ENCODE measurements at places on chromosomes 2 and 18.

DNA sequence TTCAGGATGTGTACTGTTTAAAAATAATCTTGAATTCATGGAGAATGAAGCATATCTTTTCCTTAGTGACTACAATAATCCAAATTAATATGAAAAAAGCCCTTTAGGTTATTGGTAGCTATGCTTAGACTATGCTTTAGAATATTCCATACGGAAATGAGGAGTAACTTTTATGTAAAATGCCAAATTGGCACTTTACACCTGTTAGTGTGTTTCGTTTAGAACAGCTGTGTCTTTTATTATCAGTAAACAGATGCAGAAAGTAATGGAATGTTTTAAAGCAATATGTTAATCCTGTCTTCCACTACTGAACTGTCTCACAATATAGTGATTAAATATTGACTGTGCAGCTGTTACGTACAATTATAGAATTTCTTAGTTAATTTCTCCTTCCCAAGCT, 129.6 kb downstream of the PMS1 start:
- no peak for DNase-seq

GRCh38 chr2:167932123-167932693, 315.2 kb downstream of the STK39 start:
- DNase-seq = no peak

GRCh38 chr2:115214050-115214449, 771.6 kb downstream of the DPP10 start:
- DNase-seq = no peak

- DNase-seq = no peak
Measured at GRCh38 chr18:32139835-32140283, 48.2 kb downstream of the RNF138 start.

DNA sequence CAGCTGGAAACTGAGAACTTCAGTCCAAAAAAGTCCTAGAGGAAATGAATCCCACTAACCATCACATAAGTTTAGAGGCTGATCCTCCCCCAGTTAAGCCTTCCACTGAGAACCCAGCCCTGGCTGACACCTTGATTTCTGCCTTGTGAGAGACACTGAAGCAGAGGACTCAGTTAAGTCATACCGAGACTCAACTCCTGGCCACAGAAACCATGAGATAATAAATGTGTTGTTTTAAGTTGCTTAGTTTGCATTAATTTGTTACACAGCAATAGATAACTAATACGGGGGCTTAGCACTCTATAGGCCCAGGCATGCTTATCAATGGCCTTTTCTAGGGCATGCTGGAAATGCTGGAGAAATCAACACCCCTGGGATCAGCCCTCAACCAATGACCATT, 3.4 kb upstream of the ADD2 start:
- no peak for DNase-seq

DNA sequence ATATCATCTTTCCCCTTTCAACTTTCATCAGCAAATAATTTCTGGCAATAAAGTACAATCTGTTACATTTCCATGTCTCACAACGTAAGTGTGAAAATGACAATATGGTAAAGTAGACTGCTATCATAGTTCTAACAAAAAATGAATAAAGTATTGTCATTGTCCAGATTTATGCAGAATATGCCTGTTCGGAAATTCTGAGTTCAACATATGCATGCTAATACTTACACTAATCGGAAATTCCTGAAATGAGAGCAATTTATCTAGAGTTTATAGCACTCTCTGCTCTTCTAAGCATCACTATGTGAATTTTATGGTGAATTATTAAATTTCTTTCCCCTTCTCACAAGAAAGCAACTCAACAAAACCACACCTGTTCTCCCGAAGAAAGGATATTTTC, 8.1 kb downstream of the CWC22 start:
- no peak for DNase-seq

DNA sequence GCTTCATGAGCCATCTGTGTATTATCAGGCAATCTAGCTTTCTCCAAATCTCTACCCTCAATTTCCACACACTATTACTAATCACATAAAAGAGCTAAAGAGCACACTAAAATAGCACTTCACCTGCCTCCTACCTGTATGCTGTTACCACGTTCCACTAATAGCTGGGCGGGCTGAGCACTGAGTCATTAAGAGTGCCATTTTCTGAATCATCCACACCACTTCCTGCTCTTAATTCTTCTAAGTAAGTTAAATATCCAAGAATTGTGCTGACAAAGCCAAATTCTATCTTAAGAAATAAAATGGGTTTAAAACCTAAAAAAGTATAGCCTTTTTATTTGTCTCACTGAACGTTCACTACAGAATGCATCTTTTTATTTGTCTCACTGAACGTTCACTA, 35.7 kb downstream of the NOL10 start:
- DNase-seq = no peak

GRCh38 chr2:52821631-52822030, 946.0 kb upstream of the CHAC2 start:
- DNase-seq = no peak

DNA sequence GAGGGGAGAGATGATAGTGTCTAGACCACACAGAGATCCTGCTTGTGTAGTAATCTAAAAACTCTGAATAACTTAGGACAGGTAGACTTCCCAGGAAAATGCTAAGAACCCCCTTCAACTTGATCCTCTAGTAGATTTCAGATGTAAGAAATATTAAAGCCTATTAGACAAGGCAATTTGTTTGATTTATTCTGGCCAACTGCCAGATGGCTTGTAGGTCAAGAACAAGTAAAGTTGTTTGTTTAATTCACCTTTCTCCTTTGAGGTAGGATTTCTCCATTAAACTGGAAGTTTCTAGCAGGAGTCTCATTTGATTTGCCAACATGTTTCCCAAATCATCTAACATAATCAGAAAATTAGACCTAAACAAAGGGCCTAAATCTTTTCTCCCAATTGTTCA, 48.6 kb downstream of the SH3RF3 start:
- DNase-seq = no peak

DNA sequence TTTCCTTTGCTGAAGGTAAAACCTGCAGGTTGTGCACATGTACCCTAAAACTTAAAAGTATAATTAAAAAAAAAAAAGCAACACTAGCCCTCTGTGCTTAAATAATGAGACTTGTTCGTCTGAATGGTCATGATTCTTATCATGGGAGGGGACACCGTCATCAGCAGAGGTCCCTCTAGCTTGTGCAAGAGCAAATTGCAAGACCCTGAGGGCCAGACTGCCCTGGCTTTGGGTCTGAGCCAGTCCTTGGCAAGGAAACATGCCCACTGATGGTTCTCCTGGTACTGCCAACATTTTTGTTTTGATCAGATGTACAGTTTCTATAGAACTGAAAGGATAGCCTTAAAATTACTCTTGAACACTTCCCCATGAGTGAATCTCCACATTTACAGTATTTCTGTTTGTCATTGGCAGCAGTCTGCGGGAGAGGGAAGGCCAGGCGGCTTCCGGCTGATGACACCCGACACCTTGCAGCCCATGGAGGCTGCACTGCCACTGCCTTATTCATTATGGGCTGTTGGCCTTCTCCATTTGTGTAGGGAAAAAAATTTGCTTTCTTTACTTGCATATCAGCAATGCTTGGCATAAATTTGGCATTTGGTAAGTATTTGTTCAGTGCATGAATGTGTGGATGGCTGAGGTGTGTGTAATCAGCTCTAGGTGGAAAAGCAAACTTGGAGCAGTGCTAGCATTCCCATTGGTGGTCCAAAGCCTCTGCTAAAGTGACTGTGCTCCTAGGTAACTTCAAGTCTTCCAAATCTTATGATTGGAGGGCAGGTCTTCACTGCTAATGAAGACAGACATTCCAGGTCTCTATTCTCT, 161.6 kb upstream of the ALKAL2 start:
- no peak for DNase-seq

GRCh38 chr2:194826241-194826640, 830.8 kb upstream of the SLC39A10 start:
- DNase-seq = no peak

DNA sequence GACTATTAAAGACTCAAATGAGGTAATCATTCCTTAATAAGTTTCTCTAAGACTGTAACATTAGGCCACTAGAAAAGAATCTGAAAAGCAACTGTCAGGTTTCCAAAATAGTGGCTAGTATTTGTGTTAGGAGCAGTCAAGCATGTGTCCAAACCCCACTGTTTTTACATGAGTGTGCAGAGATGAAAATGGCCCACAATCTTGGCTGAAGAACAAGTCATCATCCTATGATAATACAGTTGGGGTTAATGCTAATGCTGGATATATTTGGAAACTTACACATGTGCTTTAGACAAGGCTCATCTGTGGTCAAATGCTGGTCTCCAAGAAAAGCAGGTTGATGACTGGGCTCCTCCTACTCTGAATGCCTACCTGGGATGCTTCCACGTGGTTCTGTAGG, 73.6 kb downstream of the MAIP1 start:
- DNase-seq = no peak

DNA sequence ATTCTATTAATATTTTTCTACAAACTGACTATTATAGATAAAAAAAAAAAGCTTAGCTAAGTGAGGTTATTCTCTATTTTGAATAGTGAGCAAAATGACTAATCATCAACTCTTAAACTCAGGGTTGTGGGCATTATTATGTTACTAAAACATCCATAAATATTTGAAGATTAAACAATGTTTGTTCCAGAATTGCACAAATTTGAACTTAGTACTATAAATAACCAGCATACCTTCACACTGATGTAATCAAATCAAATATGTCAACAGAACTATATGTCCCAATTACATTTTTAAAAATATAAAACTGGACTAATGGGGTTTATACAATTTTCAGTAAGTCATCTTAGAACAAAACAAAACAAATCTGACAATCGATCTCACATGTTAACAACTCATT, 800.9 kb downstream of the LRP1B start:
- DNase-seq = no peak

GRCh38 chr2:138245310-138245709, 256.3 kb upstream of the SPOPL start:
- DNase-seq = no peak

All from Right ventricle myocardium inferior (tissue), 1 donor.